ENCODE measurements at places on chromosomes 2 and 18.
A peak's percentile ranks its signal among the peaks of the same experiment; 100 is the strongest.

GRCh38 chr2:148954536-148954935 is 79.5 kb downstream of the KIF5C start:
- DNase-seq = no peak

GRCh38 chr2:200049086-200049485 is 93.7 kb downstream of the MAIP1 start:
- no peak for DNase-seq

DNA sequence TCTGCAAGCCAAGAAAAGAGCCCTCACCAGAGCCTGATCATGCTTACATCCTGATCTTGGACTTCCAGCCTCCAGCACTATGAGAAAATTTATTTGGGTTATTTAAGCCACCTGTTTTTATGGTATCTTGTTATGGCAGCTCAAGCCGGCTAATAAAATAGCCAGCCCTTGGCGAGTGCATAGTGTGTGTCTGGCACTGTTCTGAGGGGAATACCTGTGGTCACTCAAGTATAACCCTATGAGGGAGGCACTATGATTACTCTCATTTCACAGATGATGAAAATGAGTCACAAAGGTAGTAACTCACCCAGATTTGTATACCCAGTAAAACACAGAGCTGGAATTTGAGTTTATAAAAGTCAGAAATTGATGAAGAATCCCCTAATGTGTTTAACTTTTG is 556.9 kb upstream of the SETBP1 start:
- peak; percentile 61 for DNase-seq

DNA sequence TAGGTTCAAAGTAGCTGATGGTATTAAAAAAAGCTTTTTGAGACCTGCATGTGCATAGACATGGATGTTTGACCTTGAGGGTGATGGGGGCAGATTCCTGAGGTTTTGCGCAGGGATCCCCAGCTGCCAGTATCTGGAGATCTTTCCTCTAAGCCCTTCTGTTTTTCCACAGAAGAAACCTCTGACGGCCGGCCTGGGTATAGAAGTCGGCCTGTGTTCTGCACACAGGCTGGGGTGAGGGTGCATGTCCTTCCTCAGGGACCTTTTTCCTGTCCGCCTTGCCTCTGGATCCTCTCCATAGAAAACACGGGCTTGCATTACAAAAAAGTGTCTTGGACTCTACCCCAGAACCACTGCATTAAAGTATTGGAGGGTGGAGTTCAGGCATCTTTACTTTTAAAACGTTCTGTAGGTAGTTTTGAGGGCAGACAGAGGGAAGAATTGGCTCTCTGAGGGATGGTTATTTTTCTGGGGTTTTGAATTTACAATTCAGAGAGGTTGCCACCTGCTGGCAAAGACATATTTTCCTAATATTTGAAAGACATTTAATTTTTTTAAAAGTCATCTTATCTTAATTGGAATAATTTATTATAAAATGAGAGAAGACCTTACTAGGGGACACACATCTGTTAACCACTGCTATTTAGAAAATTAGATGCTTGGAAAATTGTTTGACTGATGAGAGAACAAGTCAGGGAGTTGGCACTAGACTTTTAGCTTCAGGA is 350.6 kb downstream of the DCDC2C start:
- no peak for DNase-seq

DNA sequence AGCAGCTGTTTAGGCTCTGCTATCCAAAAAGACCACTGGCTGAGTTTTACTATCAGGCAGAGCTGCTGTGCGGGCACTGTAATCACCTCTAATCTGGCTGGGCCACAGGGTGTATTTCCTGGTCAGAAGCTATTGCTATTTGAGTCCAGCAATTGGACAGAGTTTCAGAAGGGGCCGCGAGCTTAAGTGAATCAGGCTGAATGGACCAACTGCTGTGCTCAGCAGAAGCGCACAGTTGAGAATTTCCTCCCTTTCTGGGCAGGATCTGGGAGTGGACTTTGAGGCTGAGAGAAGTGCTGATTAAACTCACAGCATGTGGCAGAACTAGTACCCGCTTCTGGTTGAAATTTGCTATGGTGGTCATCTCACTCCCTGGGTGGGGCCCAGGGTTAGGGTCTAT is 251.8 kb downstream of the INSIG2 start:
- no peak for DNase-seq

Data from DMS79 (cell line).